Nucleus accumbens (tissue), 56 donors: ENCODE measurements at places on chromosomes 2 and 18.

GRCh38 chr2:217242947-217243346, 383.1 kb upstream of the TNP1 start:
- DNase-seq = no peak

DNA sequence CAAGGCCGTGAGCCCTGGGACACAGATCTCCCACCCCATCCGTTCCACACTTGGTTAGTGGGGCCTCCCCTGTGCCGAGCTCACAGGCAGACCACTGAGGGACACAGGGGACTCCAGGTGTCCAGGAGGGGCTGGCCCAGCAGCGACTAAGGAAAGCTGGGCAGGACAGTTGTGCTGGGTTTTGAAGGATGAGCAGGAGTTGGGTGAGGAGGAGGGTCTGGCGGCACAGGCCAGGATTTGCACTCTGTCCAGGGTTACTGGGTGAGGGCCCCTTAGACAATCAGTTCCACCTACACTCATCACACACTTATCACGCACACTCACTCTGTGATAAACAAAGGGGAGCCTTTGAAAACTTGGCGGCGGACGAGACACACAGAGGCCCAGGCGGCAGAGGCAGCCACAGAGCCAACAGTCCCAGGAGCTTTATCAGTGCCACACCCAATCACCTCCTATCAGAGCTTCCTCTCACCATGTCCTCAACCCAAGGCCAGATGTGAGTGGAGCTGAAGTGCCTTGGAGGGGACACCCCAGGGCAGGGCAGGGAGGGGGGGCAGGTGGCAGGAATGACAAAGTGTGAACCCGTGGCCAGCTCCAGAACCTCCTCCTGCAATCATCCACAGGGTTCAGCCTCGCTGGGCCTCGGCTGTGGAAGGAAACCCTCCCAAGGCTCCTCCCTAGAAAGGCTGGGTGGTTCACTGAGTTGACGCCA, 26.6 kb downstream of the BIN1 start:
- DNase-seq = no peak

DNA sequence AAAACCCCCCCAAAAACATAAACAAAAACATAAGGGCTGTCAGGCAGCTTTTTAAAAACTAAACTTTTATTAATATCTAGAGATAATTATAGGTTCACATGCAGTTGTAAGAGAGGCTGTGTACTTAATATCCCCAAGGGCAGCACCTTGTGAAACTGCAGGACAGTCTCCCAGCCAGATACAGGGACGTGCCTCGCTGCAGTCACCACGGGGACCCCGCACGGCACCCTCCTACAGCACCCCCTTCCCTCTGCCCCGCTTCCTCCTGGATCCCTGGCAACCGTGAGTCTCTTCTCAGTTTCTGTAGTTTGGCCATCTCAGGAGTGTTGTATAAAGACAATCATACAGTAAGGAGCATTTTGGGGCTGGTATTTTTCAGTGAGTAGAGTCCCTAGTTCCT, 6.8 kb upstream of the COLEC11 start:
- DNase-seq = no peak

GRCh38 chr2:22694856-22695255, 690.1 kb upstream of the KLHL29 start:
- no peak for DNase-seq

GRCh38 chr2:136281281-136282114, 163.5 kb upstream of the CXCR4 start:
- DNase-seq = no peak

DNA sequence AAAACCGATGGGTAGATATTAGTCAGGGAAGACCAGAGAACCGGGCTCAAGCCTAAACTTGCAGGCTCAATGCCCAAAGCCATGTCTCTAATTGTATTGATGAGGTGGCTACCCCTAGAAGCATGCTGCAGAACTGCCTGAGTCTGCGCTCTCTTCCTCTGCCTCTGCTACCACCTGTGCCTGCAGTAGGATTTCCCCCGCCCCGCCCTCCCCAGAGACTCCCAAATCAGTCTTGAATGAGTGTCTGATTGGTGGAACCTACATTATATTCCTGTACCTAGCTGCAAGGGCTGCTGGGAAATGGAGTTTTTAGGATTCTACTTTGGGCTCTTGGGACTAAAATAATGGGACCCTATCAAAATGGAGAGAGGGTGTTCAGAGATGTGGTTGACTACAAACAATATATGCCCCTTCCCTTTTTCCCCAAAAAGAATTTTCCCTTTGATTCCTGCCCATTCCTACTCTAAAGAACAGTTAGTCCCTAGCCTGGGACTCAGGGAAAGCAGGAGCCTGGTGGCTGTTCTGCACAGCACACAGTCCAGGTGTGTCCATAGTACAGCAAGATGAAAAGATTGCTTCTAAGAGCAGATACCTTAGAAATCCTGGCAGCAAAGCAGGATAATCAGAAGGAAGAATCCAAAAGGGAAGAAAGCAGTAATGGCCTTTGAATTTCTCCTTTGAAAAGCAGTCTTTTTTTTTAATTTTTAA, 12.5 kb downstream of the GRP start:
- DNase-seq = no peak

- DNase-seq = no peak
Observed at GRCh38 chr18:80175451-80176204, 66.6 kb downstream of the ADNP2 start.

DNA sequence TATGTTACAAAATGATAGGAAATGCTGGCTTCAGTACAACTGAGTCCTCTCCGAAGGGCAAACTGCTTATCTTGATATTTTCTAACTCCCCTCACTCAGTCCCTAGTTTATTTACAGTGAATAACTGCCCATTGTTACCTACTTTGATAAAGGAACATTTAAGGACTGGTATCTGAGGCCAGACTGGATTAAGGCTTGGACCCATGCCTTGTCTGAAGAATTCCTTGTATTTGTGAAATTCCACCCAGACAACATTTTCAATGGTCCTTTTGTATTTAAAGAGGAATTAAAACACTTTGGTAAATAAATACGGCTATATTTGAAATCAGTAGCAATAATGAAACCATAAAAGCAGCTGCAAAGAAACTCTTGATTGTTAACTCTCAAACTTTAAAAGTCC, 58.3 kb downstream of the PELI1 start:
- DNase-seq = no peak

- DNase-seq = no peak
Observed at GRCh38 chr2:102483086-102483485, 10.1 kb downstream of the SLC9A4 start.

GRCh38 chr2:221818616-221819320, 246.7 kb upstream of the EPHA4 start:
- no peak for DNase-seq

DNA sequence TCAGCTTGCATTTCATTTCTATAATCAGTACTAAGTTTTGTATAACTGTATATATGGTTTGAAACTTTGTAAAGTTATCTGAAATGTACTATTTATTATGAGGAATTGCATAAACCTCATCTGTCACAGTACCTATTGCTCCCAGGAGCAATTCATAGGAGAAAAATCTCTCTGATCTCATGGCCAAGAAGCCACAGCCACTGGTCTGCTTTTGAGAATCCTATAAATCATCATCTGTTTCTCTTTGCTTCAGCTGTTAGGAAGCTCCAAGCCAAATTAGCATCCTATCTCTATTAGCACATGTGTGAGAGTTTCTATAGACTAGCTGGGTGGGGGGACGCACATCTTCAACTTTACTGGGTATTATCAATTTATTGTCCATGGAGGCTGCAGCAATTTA, 210.3 kb downstream of the CYP26B1 start:
- no peak for DNase-seq

DNA sequence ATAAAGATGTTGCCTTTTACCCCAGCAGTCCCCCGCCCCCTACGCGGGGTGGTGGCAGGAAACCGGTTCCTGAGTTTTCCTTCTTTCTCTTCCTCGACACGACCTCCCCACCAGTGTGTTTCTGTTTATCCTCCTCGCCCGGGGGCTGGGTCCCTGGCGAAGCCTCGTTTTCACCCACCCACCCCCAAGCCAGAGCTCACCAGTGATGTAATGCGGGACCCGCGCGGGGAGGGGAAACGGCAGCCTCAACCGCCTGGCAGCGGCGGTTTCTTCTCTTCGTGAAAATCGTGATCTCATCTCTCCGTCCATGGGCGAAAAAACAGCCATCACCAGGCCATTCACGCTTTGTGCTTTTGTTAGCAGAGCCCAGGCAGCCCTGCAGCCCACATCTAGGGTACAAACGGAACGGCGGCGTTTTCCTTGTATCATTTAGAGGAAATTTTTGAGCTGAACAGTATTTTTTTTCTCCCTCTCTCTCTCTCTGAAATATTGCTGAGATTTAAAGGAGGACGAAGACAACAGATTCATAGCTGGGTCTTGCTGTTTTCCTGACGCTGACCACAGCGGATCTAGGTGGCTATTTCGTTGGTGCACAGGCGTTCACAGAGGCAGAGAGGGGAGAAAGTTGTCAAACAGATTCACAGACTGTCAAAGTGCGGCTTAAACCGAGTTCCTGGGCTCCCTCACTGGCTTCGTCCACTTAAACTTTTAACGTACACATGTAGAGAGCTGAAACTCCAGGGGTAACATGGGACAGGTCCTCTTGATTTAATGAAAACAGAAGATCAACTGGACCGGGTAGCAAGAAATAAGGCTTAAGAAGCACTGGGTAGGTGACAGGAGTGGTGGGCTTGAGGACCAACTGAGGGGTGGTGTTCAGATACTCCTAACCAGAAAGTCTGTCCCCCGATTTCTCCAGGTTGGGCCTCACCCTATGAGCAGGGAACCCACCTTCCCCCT, 21.9 kb upstream of the PAX3 start:
- no peak for DNase-seq

GRCh38 chr2:15989559-15989958, 49.2 kb downstream of the MYCN start:
- no peak for DNase-seq

- no peak for DNase-seq
Observed at GRCh38 chr2:220572385-220572784, 945.0 kb downstream of the SLC4A3 start.

DNA sequence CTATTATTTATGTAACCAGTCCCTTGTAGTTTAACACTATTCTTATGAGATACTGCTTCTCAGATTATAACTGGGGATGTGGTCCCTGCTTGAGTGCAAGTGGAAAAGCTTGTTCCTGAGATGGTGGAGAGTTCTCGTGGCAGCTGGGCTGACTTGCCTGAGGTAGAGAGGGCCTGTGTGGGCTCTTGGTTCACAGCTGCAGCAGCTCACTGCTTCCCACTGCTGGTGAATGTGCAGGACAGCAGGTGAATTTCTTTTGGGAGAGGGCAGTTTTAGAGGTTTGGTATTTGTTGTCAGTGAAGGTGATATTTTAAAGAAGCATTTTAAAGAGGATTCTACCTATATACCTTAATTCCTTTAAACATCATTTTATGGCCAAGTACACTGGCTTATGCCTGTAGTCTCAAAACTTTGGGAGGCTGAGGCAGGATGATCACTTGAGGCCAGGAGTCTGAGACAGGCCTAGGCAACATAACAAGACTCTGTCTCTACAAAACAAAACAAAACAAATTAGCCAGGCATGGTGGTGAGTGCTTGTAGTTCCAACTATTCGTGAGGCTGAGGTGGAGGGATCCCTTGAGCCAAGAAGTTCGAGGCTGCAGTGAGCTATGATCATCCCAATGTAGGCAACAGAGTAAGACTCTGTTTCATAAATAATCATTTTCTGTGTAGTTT, 94.8 kb downstream of the MTA3 start:
- peak; percentile 23 for DNase-seq

- no peak for DNase-seq
Observed at GRCh38 chr18:55529581-55529980, 58.4 kb downstream of the TCF4 start.

DNA sequence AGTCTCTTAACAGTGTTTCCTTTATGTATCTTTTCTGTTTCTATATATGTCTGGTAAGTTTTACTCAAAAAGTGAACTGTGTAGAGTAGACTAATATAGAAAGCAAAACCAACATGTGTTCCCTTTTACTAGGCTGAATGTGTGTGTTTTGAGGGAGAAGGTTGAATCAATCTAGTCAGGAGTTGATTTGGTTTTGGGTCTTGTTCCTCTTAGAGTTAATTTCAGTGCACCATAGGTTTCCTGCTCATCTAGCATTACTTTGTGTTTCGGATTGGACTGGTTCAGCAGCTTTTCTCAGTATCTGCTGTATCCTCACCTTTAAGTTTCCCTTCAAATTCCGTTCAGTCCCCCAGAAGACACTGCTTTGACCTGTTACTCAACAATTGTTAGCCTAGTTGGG, 52.0 kb upstream of the TRIM43 start:
- no peak for DNase-seq

DNA sequence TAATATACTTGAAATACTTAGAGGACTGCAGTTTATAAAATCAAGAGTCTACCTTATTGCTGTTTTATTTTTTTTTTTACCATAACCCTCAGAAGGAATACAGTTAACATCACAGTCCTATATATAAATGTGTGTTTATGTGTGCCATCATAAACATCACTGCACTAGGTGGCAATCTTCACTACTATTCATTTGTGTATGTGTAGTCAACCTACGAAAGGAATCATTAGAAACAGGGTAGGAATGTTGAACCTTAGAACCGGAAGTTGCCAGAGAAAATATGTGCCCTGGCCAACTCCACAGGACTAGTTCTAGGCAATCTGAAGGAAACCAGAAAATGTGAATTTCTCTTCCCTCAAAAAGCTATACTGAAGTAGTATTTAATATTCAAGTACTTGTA, 3.4 kb downstream of the GEN1 start:
- no peak for DNase-seq

DNA sequence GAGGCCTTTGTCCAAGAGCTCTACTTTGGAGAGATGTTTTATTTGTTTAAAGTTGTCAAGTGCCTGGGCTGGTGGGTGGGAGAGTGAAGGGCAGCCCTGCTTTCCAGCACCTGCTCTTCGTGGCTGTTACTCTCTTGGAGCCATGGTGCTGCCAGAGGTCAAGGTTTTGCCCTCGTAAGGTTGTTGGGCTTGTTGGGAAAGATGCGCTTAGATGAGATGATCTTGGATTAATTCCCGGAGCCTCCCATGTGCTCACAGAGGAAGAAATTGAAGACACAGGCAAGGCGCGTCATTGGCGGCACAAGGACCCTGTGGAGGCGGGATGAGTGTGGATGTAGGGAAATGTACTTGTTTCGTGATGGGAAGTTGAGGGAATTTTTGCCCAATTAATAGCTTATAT, 27.9 kb downstream of the ZCCHC2 start:
- no peak for DNase-seq

DNA sequence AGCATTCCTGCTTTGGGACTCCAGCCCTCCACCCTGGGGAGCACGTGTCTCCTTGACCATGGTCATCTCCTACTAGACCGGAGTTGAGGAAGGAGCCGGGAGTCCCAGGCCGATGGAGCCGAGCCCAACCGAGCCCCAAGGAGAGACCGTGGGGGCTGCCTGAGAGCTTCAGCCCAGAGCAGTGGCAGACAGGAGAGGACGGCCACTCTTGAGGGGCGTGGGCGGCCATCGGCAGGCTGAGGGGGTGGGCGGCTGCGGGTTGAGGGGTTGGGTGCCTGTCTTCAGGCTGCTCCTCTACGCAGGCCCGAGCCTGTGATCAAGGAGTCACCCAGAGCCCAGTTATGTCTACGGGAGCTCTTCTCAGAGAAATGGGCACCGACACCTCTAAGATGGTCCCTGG, 158.7 kb downstream of the PXDN start:
- DNase-seq = no peak

DNA sequence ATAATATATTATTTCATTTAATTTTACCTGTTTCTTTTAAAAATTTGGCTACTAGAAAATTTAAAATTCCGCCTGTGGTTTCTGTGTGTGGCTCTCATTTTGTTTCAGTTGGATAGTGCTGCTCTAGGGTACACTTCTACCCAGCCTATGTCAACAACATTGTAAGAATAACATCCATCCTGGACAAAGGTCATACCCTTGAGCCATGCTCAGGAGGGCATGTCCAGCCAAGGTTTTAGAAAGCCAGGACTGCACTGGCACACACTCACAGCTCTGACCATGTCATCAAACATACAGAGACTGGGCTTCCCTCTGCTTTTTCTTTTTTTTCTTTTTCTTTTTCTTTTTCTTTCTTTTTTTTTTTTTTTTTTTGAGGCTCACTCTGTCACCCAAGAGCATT, 96.1 kb downstream of the CTIF start:
- no peak for DNase-seq
